ENCODE measurements at places on chromosomes 6 and 20. TPM values are rescaled to one million over a fixed set of nuclear protein-coding genes. Genes with fewer than 3 reads are reported as not detected.
A peak's percentile ranks its signal among the peaks of the same experiment; 100 is the strongest.

DNA sequence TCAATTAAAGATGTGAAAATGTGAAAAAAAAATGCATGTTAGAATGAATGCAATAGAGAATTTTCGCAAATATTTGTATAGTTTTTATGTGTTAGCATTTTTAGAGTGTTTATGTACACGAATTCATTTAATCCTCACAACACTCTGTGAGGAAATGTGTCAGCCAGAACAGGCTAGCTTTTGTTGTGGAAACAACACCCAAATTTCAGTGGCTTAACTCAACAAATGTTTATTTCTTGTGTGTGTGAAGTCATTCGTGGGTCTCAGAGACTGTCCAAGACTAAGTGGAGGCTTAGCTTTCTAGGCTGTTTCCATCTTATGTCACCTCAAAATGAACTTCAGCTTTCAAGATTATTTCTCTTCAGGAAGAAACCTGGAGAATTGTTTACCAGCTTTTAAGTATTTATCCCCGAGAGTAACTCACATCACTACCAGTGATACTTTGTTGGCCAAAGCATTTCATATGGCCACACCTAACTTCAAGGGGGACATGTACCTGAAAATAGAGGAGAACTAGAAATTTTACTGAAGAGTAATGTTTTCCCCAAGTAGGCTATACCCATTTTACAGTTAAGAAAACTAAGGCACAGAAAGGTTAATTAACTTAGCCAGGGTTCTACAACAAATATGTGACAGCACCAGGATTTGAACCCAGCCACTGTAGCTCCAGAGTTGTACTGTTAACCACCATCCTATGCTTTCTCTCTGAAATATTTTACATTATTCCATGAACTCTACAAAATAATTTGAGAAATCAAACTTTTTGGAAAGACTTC, 306.1 kb downstream of the QKI start:
- no peak overlapping the region for H3K27ac ChIP-seq
- H3K27me3 ChIP-seq: no peaks in the 10 kb centered on the region
- H3K4me1 ChIP-seq: no peaks in the 10 kb centered on the region

DNA sequence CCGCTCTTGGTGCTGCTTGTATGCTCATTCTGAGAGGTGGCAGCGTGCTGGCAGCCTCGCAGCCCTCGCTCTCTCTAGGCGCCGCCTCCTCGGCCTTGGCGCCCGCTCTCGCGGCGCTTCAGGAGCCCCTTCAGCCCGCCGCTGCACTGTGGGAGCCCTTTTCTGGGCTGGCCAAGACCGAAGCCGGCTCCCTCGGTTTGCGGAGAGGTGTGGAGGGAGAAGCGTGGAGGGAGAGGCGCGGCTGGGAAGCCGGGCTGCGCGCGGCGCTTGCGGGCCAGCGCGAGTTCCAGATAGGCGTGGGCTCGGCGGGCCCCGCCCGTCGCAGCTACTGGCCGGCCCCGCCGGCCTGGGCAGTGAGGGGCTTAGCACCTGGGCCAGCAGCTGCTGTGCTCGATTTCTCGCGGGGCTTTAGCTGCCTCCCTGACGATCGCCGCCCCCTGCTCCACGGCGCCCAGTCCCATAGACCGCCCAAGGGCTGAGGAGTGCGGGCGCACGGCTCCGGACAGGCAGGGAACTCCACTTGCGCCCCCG, 19.5 kb upstream of the FAM8A1 start:
- H3K4me3 ChIP-seq: peak overlapping the region; percentile 59
- peaks cover 11% of the 10 kb centered on the region for H3K36me3 ChIP-seq
- H3K27me3 ChIP-seq: peaks cover 14% of the 10 kb centered on the region
- H3K27ac ChIP-seq: no peak overlapping the region
- no peaks in the 10 kb centered on the region for H3K4me1 ChIP-seq

GRCh38 chr6:113292646-113293422, 564.3 kb upstream of the MARCKS start:
- H3K4me1 ChIP-seq: peaks cover 36% of the 10 kb centered on the region
- no peaks in the 10 kb centered on the region for H3K36me3 ChIP-seq
- no peak for DNase-seq
- peaks cover 13% of the 10 kb centered on the region for H3K27me3 ChIP-seq
- H3K27ac ChIP-seq: no peak overlapping the region
- H3K4me3 ChIP-seq: no peak overlapping the region

- no peak overlapping the region for H3K27ac ChIP-seq
- DNase-seq: no peak
- H3K36me3 ChIP-seq: no peaks in the 10 kb centered on the region
Observed at GRCh38 chr6:29426654-29427053, 11.9 kb downstream of the OR12D1 start.

GRCh38 chr6:7891078-7891872, 19.3 kb downstream of the TXNDC5 start:
- DNase-seq: no peak
- H3K27ac ChIP-seq: no peak overlapping the region
- H3K4me3 ChIP-seq: no peak overlapping the region
- H3K36me3 ChIP-seq: peaks cover 86% of the 10 kb centered on the region

DNA sequence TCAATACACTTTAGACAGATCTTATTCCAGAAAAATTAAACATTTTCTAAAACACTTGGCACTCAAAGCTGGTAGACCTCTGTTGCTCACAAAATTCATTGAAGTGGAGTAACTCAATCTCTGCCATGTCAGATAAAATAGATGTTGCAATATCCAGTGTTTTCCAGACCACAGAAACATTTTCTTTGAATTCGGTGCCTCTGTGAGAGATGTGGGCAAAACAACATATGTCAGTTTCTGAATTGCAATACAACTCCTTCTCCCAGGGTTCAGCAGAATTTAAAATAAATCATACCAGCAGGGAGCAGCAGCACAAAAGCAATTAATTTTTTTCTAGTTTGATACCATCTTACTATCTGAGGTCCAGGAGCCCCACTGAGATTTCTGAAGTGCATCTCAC, 11.3 kb upstream of the PKHD1 start:
- no peaks in the 10 kb centered on the region for H3K4me1 ChIP-seq
- no peak overlapping the region for H3K27ac ChIP-seq
- H3K27me3 ChIP-seq: peaks cover 14% of the 10 kb centered on the region
- H3K36me3 ChIP-seq: peaks cover 29% of the 10 kb centered on the region
- no peak overlapping the region for H3K4me3 ChIP-seq

DNA sequence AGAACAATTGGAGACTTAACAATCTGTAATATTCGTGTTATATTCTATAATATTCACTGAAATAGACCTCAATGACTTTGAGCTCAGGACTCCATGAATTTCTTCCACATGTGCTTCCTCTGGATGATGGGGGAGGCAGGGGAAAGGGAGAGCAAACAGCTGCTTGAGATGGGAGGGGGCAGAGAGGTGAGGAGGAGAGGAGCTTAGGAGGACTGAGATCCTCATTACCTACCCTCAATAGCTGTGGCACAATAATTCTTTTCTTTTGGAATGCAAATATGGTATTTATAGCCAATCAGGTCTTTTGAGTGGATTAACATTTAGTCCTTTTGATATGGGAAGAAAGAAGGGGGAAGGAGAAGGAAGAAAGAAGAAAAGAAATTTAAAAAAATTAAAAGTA, 64.1 kb upstream of the ZNF217 start:
- H3K27ac ChIP-seq: peak overlapping the region; percentile 81
- H3K4me1 ChIP-seq: peaks cover 66% of the 10 kb centered on the region
- no peaks in the 10 kb centered on the region for H3K36me3 ChIP-seq
- no peak for DNase-seq
- no peak overlapping the region for H3K4me3 ChIP-seq

- peaks cover 47% of the 10 kb centered on the region for H3K4me1 ChIP-seq
- no peak overlapping the region for H3K27ac ChIP-seq
- no peaks in the 10 kb centered on the region for H3K27me3 ChIP-seq
- no peak for DNase-seq
- no peak overlapping the region for H3K4me3 ChIP-seq
Observed at GRCh38 chr6:18025596-18025995, 38.2 kb upstream of the KIF13A start.

- H3K27me3 ChIP-seq: no peaks in the 10 kb centered on the region
- H3K4me1 ChIP-seq: peaks cover 16% of the 10 kb centered on the region
- no peaks in the 10 kb centered on the region for H3K36me3 ChIP-seq
- H3K4me3 ChIP-seq: no peak overlapping the region
Observed at GRCh38 chr6:41167173-41167963, 4.5 kb upstream of the TREM2 start.

GRCh38 chr6:162289972-162290371, 437.6 kb downstream of the PRKN start:
- no peak overlapping the region for H3K4me3 ChIP-seq
- H3K36me3 ChIP-seq: no peaks in the 10 kb centered on the region
- DNase-seq: no peak

- no peak for DNase-seq
- H3K27me3 ChIP-seq: no peaks in the 10 kb centered on the region
- no peak overlapping the region for H3K4me3 ChIP-seq
- H3K36me3 ChIP-seq: no peaks in the 10 kb centered on the region
- no peak overlapping the region for H3K27ac ChIP-seq
Observed at GRCh38 chr20:558117-558516, 14.5 kb upstream of the CSNK2A1 start.

- no peak overlapping the region for H3K4me3 ChIP-seq
- DNase-seq: no peak
Observed at GRCh38 chr6:45473121-45473993, 95.6 kb upstream of the SUPT3H start.

- H3K27ac ChIP-seq: no peak overlapping the region
- DNase-seq: no peak
- H3K4me1 ChIP-seq: no peaks in the 10 kb centered on the region
- H3K4me3 ChIP-seq: no peak overlapping the region
- no peaks in the 10 kb centered on the region for H3K36me3 ChIP-seq
Observed at GRCh38 chr6:116201538-116201937, 52.3 kb downstream of the TSPYL4 start.

- no peak overlapping the region for H3K4me3 ChIP-seq
- H3K27me3 ChIP-seq: no peaks in the 10 kb centered on the region
- no peak for DNase-seq
- peaks cover 28% of the 10 kb centered on the region for H3K4me1 ChIP-seq
- H3K27ac ChIP-seq: no peak overlapping the region
Observed at GRCh38 chr6:153032255-153032882, 29.9 kb upstream of the MTRF1L start.

DNA sequence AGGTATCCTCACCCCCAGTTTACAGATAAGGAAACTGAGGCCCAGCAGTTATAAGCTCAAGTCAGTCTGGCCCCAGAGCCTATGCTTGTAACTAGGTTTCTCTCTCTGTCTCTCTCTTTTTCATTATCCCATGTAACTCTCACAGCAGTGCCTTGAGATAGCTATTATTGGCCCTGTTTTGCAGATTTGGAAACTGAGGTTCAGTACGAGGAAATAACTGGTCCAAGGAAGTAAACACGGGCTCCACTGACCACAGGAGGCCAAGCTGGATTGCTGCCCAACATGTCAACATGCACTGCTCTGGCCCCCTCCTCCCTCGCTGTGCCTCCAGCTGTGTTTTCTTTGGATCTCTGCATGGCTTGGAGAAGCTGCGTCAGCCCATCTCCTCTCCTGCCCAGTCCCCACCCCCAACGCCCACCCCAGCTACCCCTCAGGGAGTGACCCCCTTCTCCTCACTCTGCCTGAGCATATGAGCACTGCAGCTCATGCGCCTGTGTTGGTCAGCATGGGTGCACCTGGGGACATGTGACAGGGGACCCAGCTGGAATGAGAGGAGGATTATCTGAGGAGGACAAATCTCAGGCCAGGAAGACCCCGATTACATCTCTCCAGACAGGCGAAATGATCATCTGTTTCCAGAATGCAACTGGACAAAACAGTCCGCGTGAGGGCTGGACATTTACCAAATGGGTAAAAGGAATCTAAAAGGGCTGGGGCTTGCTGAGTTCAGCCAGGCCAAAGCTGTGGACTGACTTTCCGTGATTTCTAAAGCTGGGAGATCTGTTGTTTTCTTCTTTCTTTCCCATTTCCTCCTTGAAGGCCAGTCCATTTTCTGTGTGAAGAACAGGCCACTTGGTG, 7.8 kb upstream of the PLTP start:
- no peak overlapping the region for H3K27ac ChIP-seq
- H3K36me3 ChIP-seq: no peaks in the 10 kb centered on the region
- H3K4me1 ChIP-seq: peaks cover 7% of the 10 kb centered on the region
- no peak overlapping the region for H3K4me3 ChIP-seq

- H3K27me3 ChIP-seq: peaks cover 2% of the 10 kb centered on the region
- H3K36me3 ChIP-seq: no peaks in the 10 kb centered on the region
- no peak overlapping the region for H3K4me3 ChIP-seq
- DNase-seq: peak; percentile 31
Observed at GRCh38 chr6:127641905-127642304, 64.9 kb downstream of the C6orf58 start.

DNA sequence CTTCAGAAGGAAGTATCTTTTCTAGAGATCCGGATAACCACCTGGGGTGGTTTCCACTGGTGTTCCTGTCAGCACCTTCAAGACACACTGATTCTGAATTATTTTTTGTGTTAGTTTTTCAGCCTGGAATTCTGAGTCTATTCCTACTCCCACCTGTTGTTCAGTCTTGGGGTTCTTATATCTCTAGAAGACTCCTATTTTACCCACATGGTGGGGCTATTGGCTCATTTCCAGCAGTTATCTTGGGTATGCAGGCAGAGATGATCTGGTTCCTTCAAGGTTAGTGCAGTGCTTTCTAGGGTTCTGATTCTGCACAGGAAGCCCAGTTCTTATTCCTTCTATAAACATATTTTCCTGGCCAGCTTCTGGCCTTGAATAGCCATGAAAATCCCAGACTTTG, 175.6 kb upstream of the PDE7B start:
- no peaks in the 10 kb centered on the region for H3K36me3 ChIP-seq
- peaks cover 4% of the 10 kb centered on the region for H3K4me1 ChIP-seq
- DNase-seq: peak; percentile 18
- no peaks in the 10 kb centered on the region for H3K27me3 ChIP-seq
- no peak overlapping the region for H3K4me3 ChIP-seq

- H3K27ac ChIP-seq: no peak overlapping the region
- peaks cover 61% of the 10 kb centered on the region for H3K27me3 ChIP-seq
- H3K36me3 ChIP-seq: peaks cover 13% of the 10 kb centered on the region
- no peak overlapping the region for H3K4me3 ChIP-seq
- H3K4me1 ChIP-seq: peaks cover 39% of the 10 kb centered on the region
Observed at GRCh38 chr20:34155836-34156235, 43.8 kb upstream of the EIF2S2 start.

Gene NOX3
- 0.09 TPM for total RNA-seq

Gene KHDC1L
- not detected for total RNA-seq

Gene NT5E
- total RNA-seq: 0.81 TPM

Gene ANKRD66
- not detected for total RNA-seq

Gene KIF25
- 1.1 TPM for total RNA-seq

Measured in WTC11 (cell line).